ENCODE measurements at places on chromosomes 2 and 18. TPM values are rescaled to one million over a fixed set of nuclear protein-coding genes. Genes with fewer than 3 reads are reported as not detected.

The CYP27C1 gene
- total RNA-seq: under 0.01 TPM

The TSGA10 gene
- total RNA-seq: 1.9 TPM

The RNF152 gene
- 11.7 TPM for total RNA-seq

The HOXD9 gene
- 10.6 TPM for total RNA-seq

The GALNT13 gene
- total RNA-seq: 1.7 TPM

The SLC5A7 gene
- not detected for total RNA-seq

The SERPINB12 gene
- total RNA-seq: not detected

The UGT1A7 gene
- total RNA-seq: not detected

The MTLN gene
- total RNA-seq: 75.7 TPM

GRCh38 chr2:29703336-29703735 is 218.1 kb downstream of the ALK start:
- DNase-seq: no peak

DNA sequence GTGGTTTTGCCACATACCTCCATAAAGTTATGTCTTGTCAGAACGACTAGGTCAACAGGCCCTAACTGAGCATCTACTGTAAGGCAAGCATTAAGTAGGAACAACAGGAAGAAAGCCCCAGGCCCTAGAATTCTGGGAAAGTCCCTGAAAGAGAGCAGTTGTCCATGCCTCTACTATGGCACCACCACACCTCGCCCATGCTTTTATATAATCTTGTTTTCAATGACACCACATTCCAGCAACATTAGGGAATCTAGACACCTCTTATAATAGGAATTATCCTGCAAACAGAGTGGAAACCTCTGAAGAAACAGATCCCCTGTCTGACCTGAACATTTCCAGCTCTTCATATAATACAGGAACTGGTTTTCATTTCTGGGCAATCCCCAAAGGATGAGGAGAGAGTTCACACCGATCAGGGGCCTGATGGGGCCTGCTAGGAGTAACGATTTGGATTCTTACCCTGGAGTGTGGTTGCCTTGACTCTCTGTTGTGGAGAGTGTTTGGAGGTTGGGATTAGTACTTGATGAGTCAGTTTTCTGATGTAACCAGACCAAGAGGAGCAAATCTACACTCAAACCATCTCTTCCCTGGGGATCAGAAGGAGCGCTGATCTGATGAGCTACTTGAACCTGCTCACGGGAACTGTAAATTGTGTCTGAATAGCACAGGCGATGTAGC is 31.9 kb upstream of the CEP68 start:
- peak; percentile 78 for DNase-seq

DNA sequence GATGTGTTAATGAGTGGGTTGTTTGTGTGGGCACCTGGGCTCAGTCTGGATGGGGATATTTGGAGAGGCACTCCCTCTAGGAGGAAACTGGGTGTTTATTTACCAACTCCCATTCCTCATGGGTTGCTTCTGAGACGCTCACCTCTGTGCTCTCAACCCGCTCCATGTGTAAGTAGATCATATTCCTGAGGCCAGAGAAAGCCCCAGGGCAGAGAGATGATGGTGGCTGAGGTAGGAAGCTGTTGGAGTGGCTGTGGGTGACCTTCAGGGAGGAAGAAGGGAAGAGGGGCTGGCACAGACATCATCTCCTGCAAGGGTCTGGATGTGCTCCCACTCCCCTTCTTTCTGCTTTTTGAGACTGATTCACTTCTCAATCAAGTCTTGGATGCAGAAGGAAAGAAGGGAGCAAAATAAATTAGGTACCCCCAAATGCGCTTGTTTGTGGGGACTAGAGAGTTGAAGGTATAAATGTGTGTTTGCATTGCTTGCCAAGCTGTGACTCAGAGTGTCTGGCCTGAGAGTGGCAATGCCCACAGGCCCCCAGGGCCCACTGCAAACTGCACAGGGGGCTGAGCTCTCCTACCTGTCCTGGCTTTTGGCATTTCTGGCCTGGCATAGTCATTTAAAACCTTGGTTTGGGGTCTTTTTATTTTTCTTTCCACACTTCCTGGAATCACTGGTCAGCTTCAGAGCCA is 57.2 kb upstream of the TNP1 start:
- no peak for DNase-seq

DNA sequence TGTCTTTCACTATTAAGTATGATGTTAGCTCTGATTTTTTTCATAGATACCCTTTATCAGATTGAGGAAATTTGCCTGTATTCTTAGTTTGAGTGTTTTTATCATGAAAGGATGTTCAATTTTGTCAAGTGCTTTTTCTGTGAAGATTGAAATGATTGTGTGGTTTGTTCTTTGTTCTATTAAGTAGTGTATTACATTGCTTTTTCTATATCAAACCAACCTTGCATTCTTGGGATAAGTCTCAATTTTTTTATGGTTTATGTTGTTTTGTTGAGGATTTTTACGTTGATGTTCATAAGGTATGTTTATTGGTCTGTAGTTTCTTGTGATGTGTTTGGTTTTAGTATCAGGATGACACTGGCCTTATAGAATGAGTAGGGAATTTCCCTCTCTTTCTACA is 19.1 kb downstream of the PDK1 start:
- DNase-seq: no peak

DNA sequence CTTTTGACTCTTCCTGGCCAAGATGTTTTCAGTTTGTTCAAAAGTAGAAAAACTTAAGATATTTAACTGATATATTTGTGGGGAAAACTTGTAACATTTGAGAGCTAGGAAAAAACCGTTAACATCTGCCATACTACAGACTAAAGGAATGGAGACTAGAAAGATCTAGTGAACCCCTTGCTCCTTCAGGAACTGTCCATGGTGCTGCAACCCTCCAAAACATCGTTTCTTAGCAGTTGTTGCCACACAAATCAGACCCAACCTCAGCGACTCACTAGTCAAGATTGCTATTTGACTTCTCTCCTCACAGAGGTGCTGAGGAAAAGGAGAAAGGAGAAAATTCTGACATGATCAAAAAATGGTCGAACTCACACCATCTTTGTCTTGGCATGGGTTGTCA is 393.8 kb upstream of the LYPD1 start:
- peak; percentile 32 for DNase-seq

GRCh38 chr2:71865391-71865965 is 282.2 kb downstream of the CYP26B1 start:
- no peak for DNase-seq

DNA sequence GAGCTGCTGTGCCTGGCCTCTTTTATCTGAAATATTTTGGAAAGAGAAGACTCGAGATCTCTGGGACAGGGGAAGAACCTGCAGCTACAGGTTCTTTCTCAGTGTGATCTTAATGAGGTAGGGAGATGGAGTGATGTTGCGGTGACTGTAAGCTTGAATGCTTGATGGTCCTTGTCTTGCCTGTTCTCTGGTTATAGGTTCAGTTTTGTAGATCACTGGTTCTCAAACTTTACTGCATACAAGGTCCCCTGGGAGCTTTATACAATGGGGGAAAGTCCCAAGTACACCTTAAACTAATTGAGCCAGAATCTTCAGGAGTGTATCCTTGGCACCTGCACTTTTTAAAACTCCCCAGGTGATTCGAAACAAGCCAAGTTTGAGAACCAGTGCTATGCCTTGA is 136.7 kb upstream of the CXCR4 start:
- DNase-seq: no peak

GRCh38 chr2:45458909-45459563 is 152.0 kb downstream of the SRBD1 start:
- DNase-seq: peak; percentile 48

DNA sequence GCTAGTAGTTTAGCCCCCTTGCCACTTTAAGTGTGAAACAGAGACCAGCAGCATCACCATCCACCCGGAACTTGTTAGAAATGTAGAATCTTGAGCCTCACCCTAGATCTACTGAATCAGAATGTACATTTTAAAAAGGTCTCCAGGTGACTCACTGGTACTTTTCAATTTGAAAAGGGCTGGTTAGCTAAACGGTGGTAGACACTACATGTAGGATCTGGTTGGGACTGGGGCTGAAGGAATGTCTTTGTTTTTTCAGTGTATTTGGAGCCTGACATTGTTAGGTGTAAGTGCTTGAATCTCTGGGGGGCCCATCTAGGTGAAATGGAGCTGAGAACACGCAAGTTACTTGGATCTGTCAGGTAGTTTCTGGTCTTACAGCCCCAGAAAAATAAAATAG is 44.0 kb upstream of the XPO1 start:
- no peak for DNase-seq

- peak; percentile 78 for DNase-seq
Observed at GRCh38 chr18:22176420-22177326, 7.3 kb downstream of the GATA6 start.

DNA sequence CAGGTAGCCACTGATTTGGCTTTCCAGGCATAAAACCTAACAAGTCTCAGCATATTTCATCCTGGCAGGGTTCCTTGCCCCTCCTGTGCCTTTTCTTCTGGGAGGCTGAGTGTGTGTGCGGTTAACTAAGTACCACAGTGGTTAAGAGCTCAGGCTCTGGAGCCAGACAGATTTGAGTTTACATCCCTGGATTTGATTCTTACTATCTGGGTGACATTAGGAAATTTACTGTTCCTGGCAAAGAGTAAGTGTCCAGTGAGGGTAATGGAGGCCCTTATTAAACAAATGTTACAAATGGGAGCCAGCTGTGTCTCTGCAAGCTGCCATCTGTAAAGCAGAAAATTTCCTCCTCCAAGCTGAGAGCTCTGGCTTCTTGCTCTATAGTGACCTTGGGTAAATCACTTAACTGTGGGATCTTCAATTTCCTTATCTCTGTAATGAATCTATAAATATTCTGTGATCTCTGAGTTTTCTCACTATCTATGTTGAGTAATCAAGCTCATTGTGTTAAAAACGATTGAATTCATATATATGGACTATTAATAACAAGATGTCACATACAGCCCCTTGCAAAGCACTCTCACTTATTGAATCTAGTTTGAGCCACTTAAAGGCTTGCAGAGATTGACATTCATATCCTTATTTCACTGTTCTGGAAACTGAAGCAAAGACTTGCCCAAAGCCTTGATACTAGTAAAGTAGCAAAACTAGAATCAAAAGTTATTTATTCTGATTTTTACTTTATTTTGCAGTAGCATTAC is 6.5 kb upstream of the COBLL1 start:
- DNase-seq: peak; percentile 87

GRCh38 chr2:12728221-12728777 is 11.6 kb downstream of the TRIB2 start:
- no peak for DNase-seq

- no peak for DNase-seq
Observed at GRCh38 chr2:218218268-218219185, 1.5 kb downstream of the ARPC2 start.

DNA sequence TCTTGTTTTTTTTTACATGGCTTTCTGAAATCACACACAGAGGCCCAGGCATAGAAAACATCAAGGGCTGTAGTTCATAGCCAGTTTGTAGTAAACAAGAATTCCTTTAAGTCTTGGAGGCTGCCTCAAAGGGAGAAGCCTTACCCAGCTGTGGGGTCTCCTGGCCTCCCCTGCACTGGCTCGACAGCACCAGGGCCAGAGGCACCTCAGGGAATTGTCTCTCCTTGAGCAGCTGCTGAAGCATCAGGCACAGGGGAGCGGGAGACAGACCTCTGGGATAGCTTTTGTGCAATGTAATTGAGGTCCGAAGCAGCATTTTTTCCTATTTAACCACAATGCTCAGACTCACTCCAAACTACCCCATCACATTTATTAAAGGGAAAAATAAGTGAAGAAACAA is 209.1 kb downstream of the HRH4 start:
- DNase-seq: no peak

DNA sequence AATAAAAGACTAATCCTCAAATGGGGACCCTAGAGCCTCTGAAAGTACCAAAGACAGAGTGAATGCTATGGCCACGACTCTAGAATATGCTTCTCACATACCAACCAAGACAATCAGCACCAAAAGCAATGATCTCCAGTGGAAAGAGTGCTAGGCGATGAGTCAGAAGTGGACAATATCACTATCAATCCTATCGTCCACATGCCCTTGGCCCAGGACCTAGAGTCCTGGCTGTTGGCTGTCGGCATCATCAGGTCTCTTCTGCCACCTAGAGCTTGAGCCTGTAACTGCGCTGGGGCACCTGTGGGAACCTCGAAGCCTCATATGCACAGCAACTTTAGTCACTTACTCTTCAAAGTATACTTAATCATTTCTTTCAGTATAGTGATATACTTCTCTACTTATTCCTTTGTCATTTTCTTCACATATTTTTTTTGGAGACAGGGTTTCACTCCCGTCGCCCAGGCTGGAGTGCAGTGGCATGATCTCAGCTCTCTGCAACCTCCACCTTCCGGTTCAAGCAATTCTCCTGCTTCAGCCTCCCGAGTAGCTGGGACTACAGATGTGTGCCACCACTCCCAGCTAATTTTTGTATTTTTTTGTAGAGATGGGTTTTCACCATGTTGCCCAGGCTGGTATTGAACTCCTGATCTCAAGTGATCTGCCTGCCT is 29.7 kb downstream of the NOL10 start:
- DNase-seq: peak; percentile 76

- no peak for DNase-seq
Observed at GRCh38 chr2:70046534-70046933, 40.7 kb upstream of the PCBP1 start.

DNA sequence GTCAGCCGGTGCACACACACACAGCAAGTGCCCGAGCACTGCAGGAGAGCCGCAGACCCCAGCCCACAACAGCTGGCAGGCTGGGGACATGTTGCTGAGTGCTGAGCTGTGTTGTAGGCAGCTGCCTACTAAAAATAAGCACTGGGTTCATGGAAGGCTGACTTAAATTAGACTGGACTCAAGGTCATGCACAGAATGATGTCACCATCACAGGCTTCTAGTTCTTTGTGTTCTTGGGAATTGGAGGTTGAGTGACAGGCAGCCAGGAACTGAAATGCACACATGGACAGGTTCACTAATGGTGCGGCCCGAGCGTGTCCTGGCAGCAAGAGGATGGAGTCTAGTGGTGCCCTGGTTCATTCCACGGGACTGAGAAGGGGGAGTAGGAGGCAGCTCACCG is 71.3 kb downstream of the VWA3B start:
- DNase-seq: no peak

GRCh38 chr2:214674278-214674677 is 135.2 kb downstream of the BARD1 start:
- no peak for DNase-seq

DNA sequence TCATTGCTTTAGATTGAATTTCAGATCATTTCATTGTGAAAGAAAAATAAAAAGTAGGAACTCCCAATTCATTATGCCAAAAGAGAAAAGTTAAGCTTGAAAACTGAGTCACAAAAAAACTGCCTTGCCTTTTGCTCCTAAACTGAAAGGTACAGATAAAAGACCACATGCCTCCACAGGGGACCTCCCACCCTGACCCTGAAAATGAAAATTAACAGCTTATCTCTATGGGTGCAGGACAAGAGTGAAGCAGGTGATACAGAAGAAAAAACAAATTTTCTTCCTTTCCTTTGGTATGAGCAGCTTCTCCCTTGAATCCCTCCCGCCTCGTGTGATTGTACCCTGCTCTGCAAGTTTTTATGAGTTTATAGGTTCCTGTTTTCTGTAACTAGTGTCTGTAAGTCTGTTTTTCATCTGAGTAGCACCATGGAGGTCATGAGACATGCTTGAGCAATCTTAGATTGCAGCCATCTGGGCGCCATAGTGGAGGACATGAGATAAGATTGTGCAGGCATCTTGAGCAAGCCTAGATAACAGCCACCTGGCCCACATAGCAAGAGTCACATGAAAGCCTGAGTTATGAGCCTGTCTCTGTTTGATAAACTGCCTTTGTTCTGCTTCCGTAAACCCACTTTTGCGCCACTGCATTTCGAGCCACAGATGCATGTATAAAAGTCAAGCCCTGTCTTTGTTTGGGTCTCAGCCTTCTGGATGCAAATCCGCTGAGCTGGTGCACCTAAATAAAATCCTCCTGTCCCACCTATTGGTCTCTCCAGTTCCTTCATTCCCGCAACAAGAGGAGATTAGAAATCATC is 56.2 kb upstream of the DYNC1I2 start:
- DNase-seq: peak; percentile 68

GRCh38 chr2:199946196-199946595 is 9.1 kb downstream of the TYW5 start:
- no peak for DNase-seq
